ENCODE measurements at places on chromosomes 1 and 21.

DNA sequence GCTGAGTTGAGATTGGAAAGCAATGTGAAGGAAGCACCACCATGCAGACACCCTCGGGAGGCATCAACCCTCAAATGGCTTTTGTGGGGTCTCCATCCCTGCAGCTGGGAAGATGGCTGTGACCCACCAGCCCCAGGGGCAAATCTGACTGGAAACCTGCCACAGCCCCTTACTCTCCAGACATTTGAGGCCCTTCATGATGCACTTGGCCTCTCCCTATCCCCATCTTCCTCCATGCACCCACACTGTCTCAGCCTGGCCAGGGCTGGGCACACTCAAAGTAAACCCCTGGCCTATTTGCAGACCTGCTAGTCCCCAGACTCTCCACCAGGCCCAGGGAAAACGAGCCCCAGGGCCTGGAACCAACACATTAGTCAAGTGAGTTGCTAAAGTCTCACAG, 205.2 kb downstream of the MATN1 start:
- no peak for DNase-seq

DNA sequence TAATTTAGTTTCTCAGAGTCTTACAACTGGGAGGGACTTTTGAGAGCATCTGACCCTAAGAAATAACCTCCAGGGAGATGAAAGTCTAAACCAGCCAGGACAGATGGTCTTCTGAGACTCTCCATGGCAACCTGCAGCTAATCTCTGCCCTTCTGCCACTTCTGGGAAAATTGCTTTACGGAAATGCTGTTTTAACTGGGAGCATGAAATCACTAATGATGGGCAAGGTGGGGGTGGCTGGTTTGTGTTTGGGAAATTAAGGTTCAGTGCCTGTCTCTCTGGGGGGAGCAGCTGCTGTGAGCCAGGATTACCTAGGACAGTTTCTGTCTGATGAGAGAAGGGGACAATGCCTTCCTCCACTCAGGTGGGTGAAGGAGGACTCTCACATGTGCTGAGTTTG, 33.2 kb downstream of the ROR1 start:
- DNase-seq, result no peak

- no peak for DNase-seq
These were observed 18.9 kb downstream of the EPHX1 start for GRCh38 chr1:225828706-225829345.

DNA sequence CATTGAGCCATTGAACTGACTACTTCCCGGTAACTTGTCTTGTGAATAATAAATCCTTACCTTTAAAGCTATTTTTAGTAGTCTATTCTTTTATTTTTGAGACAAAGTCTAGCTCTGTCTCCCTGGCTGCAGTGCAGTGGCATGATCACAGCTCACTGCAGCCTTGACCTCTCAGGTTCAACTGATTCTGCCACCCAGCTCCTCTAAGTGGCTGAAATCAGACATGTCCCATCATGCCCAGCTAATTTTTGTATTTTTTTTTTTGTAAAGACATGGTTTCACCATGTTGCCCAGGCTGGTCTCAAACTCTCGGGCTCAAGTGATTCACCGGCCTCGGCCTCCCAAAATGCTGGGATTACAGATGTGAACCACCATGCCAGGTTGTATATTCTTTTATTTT, 59.3 kb upstream of the PTGS2 start:
- DNase-seq, result no peak

DNA sequence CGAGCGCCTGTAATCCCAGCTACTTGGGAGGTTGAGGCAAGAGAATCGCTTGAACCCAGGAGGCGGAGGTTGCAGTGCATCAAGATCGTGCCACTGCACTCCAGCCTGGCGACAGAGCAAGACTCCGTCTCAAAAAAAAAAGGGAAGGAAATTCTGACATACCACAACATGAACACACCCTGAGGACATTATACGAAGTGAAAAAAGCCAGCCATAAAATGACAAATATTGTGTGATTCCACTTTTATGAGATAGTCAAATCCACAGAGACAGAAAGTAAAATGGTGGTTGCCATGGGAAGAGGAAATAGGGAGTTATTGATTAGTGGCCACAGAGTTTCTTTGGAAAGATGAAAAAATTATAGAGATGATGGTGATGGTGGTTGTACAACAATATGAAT, 41.7 kb downstream of the EVI5 start:
- no peak for DNase-seq

DNA sequence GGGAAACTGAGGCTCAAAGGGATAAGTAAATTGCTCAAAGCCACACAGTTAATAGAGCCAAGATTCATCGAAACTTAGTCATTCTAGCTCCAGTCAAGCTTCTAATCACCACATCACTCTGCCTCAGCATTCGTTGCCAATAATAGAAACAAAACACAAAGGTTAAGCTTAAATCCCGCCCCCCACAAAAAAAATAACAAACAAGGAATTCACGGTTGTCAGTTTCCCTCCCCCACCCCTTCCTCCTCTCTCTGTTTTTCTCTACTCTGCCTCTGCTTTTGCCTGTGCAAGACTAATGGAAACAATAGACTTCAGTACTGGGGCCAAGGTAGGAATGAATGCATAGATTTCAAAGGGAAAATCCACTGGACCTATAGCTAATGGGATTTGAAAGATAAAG, 70.7 kb upstream of the ZNF644 start:
- no peak for DNase-seq

- no peak for DNase-seq
These were observed 1574.5 kb downstream of the MRPL39 start for GRCh38 chr21:24032709-24033232.

- DNase-seq, result no peak
These were observed at the start of gene AGBL4 for GRCh38 chr1:50023292-50024159. Gene AGBL4, minus strand, starts transcription at chr1:50023954.
